ENCODE measurements at places on chromosomes 1 and 21. TPM values are rescaled to one million over a fixed set of nuclear protein-coding genes. Genes with fewer than 3 reads are reported as not detected.

LCE1F gene
- total RNA-seq, result not detected

MRPL55 gene
- total RNA-seq, result 68.3 TPM

SPRR3 gene
- not detected for total RNA-seq

HES4 gene
- 5.7 TPM for total RNA-seq

RGL1 gene
- total RNA-seq, result 1.3 TPM

SMIM34 gene
- not detected for total RNA-seq

LORICRIN gene
- not detected for total RNA-seq

SMIM12 gene
- total RNA-seq, result 36.6 TPM

VHLL gene
- total RNA-seq, result 0.43 TPM

RUNX3 gene
- 183 TPM for total RNA-seq

OR6K3 gene
- not detected for total RNA-seq

MYOC gene
- not detected for total RNA-seq

DDR2 gene
- total RNA-seq, result 0.31 TPM

C1QA gene
- total RNA-seq, result not detected

KRTAP7-1 gene
- not detected for total RNA-seq

TTC22 gene
- 3.5 TPM for total RNA-seq

OR2L8 gene
- total RNA-seq, result 0.34 TPM

OPTC gene
- not detected for total RNA-seq

DONSON gene
- 36.8 TPM for total RNA-seq

SAMSN1 gene
- 66.7 TPM for total RNA-seq

FCRL1 gene
- total RNA-seq, result 0.29 TPM

SERTAD4 gene
- total RNA-seq, result not detected

DLGAP3 gene
- total RNA-seq, result 0.83 TPM

CLEC20A gene
- not detected for total RNA-seq

GPR153 gene
- total RNA-seq, result 0.41 TPM

REN gene
- not detected for total RNA-seq

CYP2J2 gene
- total RNA-seq, result 1.4 TPM

RXRG gene
- not detected for total RNA-seq

ADORA3 gene
- total RNA-seq, result not detected
